ENCODE measurements at places on chromosomes 2 and 18.

- H3K27ac ChIP-seq, result no peak overlapping the region
- H3K4me3 ChIP-seq, result no peak overlapping the region
- H3K36me3 ChIP-seq, result no peaks in the 10 kb centered on the region
- H3K4me1 ChIP-seq, result no peaks in the 10 kb centered on the region
- no peak for DNase-seq
- no peaks in the 10 kb centered on the region for H3K27me3 ChIP-seq
These were observed 104.5 kb downstream of the TDRD15 start for GRCh38 chr2:21228041-21228895.

DNA sequence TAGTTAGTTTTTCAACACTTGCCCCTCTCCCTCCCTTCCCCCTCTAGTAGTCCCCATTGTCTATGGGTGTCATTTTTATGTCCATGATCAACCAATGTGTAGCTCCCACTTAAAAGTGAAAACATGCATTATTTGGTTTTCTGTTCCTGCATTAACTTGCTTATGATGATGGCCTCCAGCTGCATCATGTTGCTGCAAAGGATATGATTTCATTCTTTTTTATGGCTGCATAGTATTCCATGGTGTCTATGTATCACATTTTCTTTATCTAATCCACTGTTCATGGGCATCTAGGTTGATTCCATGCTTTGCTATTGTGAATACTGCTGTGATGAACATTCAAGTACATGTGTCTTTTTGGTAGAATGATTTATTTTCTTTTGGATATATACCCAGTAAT is 70.5 kb downstream of the PDE11A start:
- H3K27me3 ChIP-seq, result peaks cover 6% of the 10 kb centered on the region
- no peak for DNase-seq
- H3K4me1 ChIP-seq, result no peaks in the 10 kb centered on the region
- H3K36me3 ChIP-seq, result no peaks in the 10 kb centered on the region

DNA sequence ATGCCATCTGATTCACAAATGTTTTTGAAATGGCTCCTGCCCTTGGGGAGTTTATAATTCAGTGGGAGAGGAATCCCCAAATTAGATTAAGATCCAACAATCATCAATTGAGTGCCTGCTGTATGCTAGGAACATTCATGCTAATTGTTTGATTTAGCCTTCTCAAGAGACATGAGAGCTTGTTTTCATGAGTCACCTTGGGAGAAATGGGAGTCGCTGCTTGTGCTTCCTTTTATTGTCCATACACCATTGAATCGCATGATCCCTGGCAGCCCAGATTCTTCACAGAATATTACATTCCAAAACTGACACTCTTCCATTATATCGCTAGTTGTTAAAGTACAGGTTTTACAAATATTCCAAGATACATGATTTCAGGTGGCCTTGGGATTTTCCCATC is 106.0 kb upstream of the MAP3K20 start:
- no peaks in the 10 kb centered on the region for H3K36me3 ChIP-seq
- no peak overlapping the region for H3K27ac ChIP-seq
- H3K4me1 ChIP-seq, result peaks cover 10% of the 10 kb centered on the region
- no peak for DNase-seq
- H3K4me3 ChIP-seq, result no peak overlapping the region

GRCh38 chr2:240789501-240790369 is 30.3 kb downstream of the KIF1A start:
- no peaks in the 10 kb centered on the region for H3K27me3 ChIP-seq
- H3K4me1 ChIP-seq, result no peaks in the 10 kb centered on the region
- no peak overlapping the region for H3K27ac ChIP-seq

DNA sequence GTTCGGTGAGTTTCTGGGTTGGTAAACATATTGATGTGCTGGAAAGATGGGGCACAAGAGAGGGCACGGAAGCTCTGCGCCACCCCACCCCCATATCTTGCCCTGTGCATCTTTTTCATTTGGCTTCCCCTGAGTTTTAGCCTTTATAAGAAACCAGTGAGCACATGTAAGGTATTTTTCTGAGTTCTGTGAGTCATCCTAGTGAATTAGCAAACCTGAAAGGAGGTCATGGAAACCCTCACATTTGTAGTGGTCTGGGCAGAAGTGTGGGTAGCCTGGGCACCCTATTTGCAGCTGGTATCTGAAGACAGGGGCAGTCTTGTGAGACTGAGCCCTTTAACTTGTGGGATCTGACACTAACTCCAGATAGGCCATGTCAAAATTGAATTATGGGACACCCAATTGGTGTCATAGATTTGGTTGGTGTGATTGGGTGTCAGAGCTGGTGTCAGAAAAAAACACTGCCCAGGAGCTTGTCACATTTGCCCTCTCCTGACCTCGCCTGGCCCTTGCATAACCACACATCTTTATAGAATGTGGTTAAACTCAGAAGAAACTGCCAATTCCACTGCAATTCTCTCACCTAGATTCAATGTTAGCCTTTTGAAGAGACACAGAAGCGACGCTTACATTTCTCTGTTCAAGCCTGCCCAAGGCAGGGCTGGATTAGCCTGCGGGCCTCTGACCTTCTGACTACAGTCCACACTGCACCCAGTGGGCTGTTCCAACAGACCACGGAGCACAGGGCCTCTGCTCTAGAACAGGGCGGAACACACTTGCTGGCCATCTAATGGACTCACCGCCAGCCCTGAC is 12.0 kb upstream of the GALM start:
- peaks cover 70% of the 10 kb centered on the region for H3K4me1 ChIP-seq
- H3K4me3 ChIP-seq, result peak overlapping the region; percentile 71
- no peaks in the 10 kb centered on the region for H3K27me3 ChIP-seq
- peak; percentile 82 for DNase-seq
- peak overlapping the region; percentile 89 for H3K27ac ChIP-seq

- no peak for DNase-seq
- no peaks in the 10 kb centered on the region for H3K27me3 ChIP-seq
- no peak overlapping the region for H3K27ac ChIP-seq
- no peaks in the 10 kb centered on the region for H3K36me3 ChIP-seq
These were observed 158.9 kb downstream of the CCDC148 start for GRCh38 chr2:158297606-158298005.

DNA sequence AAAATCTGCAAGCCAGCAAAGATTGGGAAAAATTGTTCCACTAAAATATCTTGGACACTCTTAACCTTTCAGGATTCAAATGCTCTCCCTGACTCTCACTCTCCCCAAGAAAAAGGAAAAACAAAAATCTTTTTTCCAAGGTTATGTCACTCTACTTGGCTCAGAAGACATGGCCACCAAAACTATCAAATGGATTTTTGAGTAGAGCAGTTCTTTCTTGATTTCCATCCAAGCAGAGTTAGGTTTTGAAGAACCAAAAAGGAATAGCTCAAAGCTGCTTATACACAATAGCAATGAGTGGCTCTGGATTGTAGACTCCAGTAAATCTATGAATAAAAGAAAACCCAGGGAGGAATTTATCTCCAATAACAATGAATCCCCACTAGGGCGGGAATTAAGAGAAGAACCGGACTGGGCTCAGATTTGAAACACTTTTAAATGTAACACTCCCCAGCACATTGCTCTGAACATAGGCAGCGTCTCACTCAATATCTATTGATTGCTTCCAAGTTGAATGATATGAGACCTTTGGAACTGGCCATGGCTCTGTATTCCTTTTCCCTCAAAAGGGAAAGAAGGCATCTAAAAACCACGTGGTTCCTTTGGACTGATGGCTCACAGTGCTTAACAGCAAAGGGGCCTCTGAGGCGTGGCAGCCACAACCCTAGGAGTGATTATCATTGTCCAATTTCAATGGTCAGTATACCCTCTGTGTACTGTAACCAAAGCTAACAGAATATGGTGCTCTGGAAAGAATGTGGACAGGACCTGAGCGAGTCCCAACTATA is 68.3 kb downstream of the SPRED2 start:
- H3K4me3 ChIP-seq, result no peak overlapping the region
- H3K27me3 ChIP-seq, result peaks cover 19% of the 10 kb centered on the region
- peaks cover 20% of the 10 kb centered on the region for H3K4me1 ChIP-seq
- H3K36me3 ChIP-seq, result no peaks in the 10 kb centered on the region
- H3K27ac ChIP-seq, result no peak overlapping the region

- no peaks in the 10 kb centered on the region for H3K4me1 ChIP-seq
- H3K36me3 ChIP-seq, result no peaks in the 10 kb centered on the region
- H3K27ac ChIP-seq, result no peak overlapping the region
- no peak overlapping the region for H3K4me3 ChIP-seq
- DNase-seq, result no peak
- no peaks in the 10 kb centered on the region for H3K27me3 ChIP-seq
These were observed 385.2 kb downstream of the TNS1 start for GRCh38 chr2:217617616-217618022.

GRCh38 chr2:188979187-188980114 is 5.3 kb downstream of the COL3A1 start:
- peak overlapping the region; percentile 24 for H3K4me3 ChIP-seq
- H3K4me1 ChIP-seq, result peaks cover 6% of the 10 kb centered on the region
- DNase-seq, result no peak
- peaks cover 3% of the 10 kb centered on the region for H3K27me3 ChIP-seq

- H3K4me3 ChIP-seq, result peak overlapping the region; percentile 36
- peaks cover 76% of the 10 kb centered on the region for H3K27me3 ChIP-seq
- H3K4me1 ChIP-seq, result peaks cover 23% of the 10 kb centered on the region
- H3K27ac ChIP-seq, result peak overlapping the region; percentile 19
- H3K36me3 ChIP-seq, result no peaks in the 10 kb centered on the region
These were observed 2.0 kb downstream of the BCL11A start for GRCh38 chr2:60551240-60552077.

DNA sequence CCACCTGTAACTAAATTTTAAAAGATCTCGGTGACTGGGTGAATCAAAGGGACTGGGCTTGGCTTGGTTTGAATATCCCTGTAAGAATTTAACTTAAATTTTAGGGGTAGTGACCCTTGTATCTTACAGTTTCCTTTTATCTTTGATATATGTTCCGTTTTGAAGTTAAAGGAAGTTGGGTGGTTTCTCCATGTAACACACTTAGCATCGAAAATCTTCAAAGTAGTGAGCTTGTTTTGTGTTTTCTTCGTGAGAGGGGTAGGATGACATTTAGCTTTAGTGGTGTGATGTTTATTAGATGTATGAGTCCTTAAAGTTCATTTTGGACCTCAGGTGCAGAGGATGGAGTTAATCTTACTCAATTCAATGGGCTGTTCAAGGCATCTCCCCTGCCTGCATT is 1.6 kb downstream of the WDR7 start:
- H3K27me3 ChIP-seq, result no peaks in the 10 kb centered on the region
- H3K4me3 ChIP-seq, result peak overlapping the region; percentile 81

- no peaks in the 10 kb centered on the region for H3K27me3 ChIP-seq
- no peak for DNase-seq
- H3K4me1 ChIP-seq, result peaks cover 10% of the 10 kb centered on the region
These were observed 6.4 kb downstream of the TGFBRAP1 start for GRCh38 chr2:105323111-105323510.

- H3K4me3 ChIP-seq, result no peak overlapping the region
- H3K27ac ChIP-seq, result no peak overlapping the region
- DNase-seq, result no peak
These were observed 87.2 kb downstream of the TRABD2A start for GRCh38 chr2:84793641-84794040.

DNA sequence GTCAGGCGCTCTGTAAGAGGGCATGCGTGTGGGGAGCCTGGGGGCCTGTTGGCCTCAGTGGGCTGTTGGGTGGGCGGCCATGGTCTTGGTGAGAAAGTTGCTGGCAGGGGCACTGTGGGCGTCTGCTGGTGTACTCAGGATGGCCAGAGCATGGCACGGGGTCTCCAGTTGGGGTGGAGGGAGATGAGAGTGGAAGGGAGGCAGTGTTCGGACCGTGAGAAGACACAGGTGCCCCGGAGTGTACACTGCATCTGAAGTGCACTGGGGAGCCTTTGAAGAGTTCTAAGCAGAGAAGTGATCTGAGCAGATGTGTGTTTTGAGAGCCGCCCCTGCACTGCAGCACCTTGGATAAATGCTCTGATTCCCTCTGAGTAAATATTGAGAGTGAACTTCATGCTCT is 150.8 kb downstream of the LDLRAD4 start:
- no peaks in the 10 kb centered on the region for H3K27me3 ChIP-seq
- H3K4me3 ChIP-seq, result no peak overlapping the region
- no peak overlapping the region for H3K27ac ChIP-seq
- H3K36me3 ChIP-seq, result no peaks in the 10 kb centered on the region
- peaks cover 34% of the 10 kb centered on the region for H3K4me1 ChIP-seq
